Melanocyte of skin (primary cell): ENCODE measurements at places on chromosomes 13 and 19. TPM values are rescaled to one million over a fixed set of nuclear protein-coding genes. Genes with fewer than 3 reads are reported as not detected.

The FOXA3 gene
- total RNA-seq: not detected in 2 replicates

The GAPDHS gene
- total RNA-seq: 10.3 and 24.7 TPM in 2 replicates

The RNASEH2A gene
- 69.3 and 70.2 TPM in 2 replicates for total RNA-seq

The ZNF586 gene
- total RNA-seq: 9.6 and 14.5 TPM in 2 replicates

The ARL11 gene
- total RNA-seq: not detected in 2 replicates

The IGSF23 gene
- total RNA-seq: not detected in 2 replicates

The NUFIP1 gene
- total RNA-seq: 2.8 and 5.1 TPM in 2 replicates

The SIGLEC7 gene
- not detected in 2 replicates for total RNA-seq

The HOMER3 gene
- 29.3 and 35.3 TPM in 2 replicates for total RNA-seq

The KIR2DL3 gene
- total RNA-seq: not detected in 2 replicates

The ADGRL1 gene
- 2.7 and 4.9 TPM in 2 replicates for total RNA-seq

The NLRP7 gene
- total RNA-seq: not detected in 2 replicates

The C19orf18 gene
- total RNA-seq: 0.34 TPM in 1 of 2 replicates, not detected in the other

The IZUMO2 gene
- total RNA-seq: not detected in 2 replicates

The BSPH1 gene
- not detected in 2 replicates for total RNA-seq

The IRGC gene
- not detected in 2 replicates for total RNA-seq

The ITGBL1 gene
- 0.73 TPM in 1 of 2 replicates, not detected in the other for total RNA-seq

The COMMD6 gene
- total RNA-seq: 8.6 and 42.2 TPM in 2 replicates

The CACNG6 gene
- not detected in 2 replicates for total RNA-seq

The KLK3 gene
- not detected in 2 replicates for total RNA-seq

The TUBA3C gene
- total RNA-seq: not detected in 2 replicates

The KLK15 gene
- not detected in 2 replicates for total RNA-seq

The ATP4B gene
- total RNA-seq: not detected in 2 replicates

The VSTM1 gene
- not detected in 2 replicates for total RNA-seq

The TRMT1 gene
- total RNA-seq: 21.7 and 34.5 TPM in 2 replicates

The PCDH17 gene
- total RNA-seq: 0.15 TPM in 1 of 2 replicates, not detected in the other

The LPAR6 gene
- total RNA-seq: 11.3 and 15.1 TPM in 2 replicates

The MYDGF gene
- total RNA-seq: 137 and 180 TPM in 2 replicates

The PLK5 gene
- total RNA-seq: not detected in 2 replicates
